ENCODE measurements at places on chromosomes 5 and 9.

DNA sequence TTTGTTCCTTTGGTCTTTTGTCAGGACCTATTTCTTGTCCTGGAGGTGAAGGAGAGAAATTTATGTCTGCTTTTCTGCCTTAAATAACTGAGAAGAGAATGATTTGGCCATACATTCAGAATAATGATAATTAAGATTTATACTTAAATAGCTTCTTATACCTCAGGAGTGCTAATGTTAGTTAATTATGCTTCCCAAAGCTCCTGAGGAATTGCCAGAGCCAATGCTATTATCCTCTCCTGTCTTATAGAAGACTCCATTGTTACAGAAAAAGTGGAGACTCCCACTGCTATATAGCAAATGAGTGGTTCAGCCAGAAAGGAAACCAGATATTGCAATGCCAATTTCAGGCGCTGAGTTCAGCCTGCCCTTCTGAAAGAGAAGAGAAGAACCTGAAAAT, 67.0 kb downstream of the NTRK2 start:
- no peak for DNase-seq

GRCh38 chr5:181031716-181032115, 8.3 kb upstream of the BTNL9 start:
- DNase-seq = no peak

GRCh38 chr5:66742083-66742895, 146.1 kb downstream of the MAST4 start:
- no peak for DNase-seq

DNA sequence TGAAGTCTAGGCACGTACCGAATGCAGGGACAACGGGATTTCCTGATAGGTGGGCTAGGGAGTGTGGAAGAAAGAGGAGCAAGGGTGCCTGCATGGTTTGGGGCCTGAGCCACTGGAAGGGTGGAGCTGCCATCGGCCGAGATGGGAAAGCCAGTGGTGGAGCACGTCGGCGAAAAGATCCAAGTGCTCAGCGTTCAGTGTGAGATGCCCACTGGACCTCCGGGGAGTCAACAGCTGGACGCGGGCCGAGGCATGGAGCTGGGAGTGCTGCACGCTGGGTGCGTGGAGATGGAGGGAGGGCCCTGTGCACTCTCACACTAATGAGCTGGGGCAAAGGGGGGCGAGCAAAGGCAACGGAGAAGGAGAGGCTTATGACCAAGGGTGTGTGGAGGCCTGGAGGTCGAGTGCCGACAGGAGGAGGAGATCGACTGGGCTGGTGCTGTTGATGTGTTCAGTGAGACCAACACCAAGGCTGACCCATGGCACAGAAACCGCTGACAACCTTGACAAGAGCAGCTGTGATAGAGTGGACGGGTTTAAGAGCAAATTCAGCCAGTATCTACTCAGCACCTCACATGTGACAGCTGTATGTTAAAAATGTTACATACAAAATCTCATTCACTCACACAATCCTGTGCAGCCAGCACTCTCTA, 85.7 kb downstream of the STK10 start:
- no peak for DNase-seq

DNA sequence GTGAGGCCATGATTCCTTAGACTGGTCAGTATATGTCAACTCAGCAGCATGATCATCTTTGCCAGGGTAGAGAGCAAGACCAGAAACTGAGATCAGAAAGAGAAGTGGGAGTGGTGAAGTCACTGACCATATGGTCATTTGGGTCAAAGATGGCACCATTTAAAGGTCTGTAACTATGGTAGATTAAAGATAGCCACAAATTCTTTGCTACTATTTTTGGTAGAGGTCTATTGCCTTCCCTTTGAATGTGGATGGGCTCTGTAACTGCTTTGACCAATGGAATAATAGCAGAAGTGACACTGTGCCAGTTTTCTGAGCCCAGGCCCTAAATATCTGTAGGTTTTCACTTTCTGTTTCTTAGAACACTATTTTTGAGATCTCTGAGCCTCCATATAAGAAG, 117.6 kb downstream of the PCSK1 start:
- DNase-seq = no peak

DNA sequence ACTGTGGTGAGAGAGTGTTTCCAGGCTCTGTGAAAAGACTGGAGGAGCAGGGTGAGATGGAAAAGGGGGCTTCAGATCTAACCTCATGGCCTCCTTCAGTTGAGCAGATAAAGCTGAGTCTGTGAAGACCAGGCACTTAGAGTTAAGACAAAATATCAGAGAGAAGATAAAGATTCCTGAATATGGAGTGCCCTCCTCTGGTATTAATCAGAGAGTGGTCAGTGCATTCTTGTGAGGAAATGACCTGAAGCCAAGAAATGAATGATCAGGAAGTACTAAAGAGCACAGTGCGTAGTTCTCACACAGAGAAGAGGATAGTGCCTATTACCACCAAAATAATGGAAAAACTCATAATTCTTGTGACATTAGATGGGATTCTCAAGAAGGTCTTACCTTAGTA, 1417.0 kb upstream of the ACO1 start:
- DNase-seq = no peak

GRCh38 chr5:1687301-1687970, 112.2 kb downstream of the MRPL36 start:
- DNase-seq = no peak
